Fibroblast of gingiva (primary cell): ENCODE measurements at places on chromosomes 7 and 10.

DNA sequence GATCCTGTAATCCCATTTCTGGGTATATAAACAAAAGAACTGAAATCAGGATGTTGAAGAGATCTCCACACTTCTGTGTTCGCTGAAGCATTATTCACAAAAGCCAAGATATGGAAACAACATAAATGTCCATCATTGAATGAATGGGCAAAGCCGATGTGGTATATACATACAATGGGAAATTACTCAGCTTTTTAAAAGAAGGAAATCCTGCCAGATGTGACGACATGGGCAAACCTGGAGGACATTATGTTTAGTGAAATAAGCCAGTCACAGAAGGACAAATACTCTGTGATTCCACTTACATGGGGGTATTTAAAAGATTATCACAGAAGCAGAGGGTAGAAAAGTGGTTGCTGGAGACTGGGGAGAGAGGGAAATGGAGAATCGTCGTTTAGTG lies 23.9 kb upstream of the FAM107B start:
- DNase-seq, result no peak

- peak; percentile 48 for DNase-seq
Measured at GRCh38 chr10:69048103-69048502, 39.8 kb upstream of the SRGN start.

- DNase-seq, result peak; percentile 92
Measured at GRCh38 chr10:16436758-16437539, at the start of gene PTER. Gene PTER, plus strand, starts transcription at chr10:16437010. Its CDS starts 47,375 bp downstream, at chr10:16484385.

DNA sequence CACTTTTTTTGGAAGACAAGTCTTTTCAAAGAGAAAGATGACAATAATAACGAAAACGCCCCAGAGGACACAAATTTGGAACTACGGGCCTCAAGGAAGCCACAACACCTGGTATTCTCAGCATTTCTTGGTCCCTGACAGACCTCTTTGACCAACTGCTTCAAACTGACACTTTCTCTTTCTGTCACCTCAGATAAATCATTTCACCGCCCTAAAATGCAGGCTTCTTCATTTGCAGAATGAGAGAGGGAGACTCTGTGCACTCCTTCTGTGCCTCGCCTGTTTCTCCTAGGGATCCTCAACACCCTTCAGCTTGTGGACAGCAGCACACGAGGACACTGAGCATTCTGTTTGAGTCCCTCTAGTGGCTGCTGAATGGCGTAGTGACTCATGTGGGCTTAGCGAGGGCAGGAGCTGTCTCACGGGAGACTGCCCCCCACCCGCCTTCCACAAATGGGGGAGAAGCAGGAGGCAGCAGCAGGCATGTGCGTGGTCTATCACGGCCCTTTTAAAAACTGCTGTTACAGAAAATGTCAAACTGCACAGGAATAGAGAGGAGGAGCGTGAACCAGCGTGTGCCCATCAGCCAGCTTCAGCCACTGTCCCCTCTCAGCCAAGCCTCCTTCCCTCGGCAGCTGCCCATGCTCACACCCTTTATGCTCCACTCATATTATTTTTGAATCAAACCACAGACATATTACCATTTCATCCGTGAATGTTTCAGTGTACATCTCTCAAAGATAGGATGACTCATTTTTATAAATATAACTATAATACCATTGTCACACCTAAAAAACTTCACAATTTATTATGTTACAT lies 41.4 kb downstream of the GSDME start:
- peak; percentile 51 for DNase-seq

- DNase-seq, result no peak
Measured at GRCh38 chr10:10007957-10008356, 1009.7 kb upstream of the CELF2 start.

GRCh38 chr7:154380771-154381170 lies 328.6 kb downstream of the DPP6 start:
- DNase-seq, result no peak

- DNase-seq, result peak; percentile 61
Measured at GRCh38 chr10:78960316-78960800, 108.4 kb upstream of the ZMIZ1 start.

GRCh38 chr10:42939685-42940366 lies 137.0 kb upstream of the RET start:
- no peak for DNase-seq

GRCh38 chr7:32219416-32219815 lies 149.2 kb upstream of the PDE1C start:
- no peak for DNase-seq

- DNase-seq, result no peak
Measured at GRCh38 chr10:23081891-23082290, 13.5 kb upstream of the MSRB2 start.

GRCh38 chr10:117997673-117998072 lies 49.1 kb downstream of the RAB11FIP2 start:
- DNase-seq, result no peak

- no peak for DNase-seq
Measured at GRCh38 chr7:133699386-133699785, 427.8 kb upstream of the LRGUK start.

DNA sequence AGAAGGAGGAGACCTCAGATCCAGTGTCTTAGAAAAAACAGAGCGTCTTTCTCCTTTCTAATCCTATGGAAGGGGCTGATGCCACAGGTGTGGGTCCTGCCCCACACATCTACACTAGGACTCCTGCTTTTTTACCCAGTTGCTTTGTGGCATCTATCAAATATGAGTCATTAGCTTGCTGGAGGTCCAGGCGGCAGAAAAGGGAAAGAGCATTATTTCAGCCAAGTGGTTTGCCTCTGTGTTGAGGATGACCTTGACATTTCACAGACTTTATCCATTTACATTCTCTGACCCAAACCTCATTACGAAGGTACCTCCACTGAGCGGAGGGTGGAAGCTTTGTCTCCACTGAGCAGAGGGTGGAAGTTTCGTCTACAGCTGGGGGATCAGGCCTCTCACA lies 308.4 kb upstream of the KLF6 start:
- DNase-seq, result no peak

GRCh38 chr7:128705891-128706333 lies 33.2 kb upstream of the CALU start:
- DNase-seq, result no peak

DNA sequence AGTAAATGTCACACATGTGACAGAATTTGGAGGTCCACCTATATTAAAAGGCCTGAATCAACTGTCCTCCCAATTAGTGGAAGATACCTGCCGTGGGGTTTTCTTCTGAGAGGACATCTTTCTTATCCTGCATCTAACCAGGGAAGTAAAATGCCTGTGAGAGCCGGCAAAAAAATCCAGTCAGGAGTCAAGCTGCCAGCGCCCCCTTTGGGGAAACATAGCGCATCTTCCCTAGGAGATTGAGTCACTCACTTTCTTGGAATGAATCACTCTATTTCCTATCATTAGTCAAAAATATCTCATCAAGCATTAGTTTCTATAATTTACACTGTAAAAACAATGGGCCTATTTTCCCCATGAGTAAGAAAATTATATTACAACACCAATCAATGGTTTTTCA lies 66.4 kb upstream of the ANK3 start:
- no peak for DNase-seq

DNA sequence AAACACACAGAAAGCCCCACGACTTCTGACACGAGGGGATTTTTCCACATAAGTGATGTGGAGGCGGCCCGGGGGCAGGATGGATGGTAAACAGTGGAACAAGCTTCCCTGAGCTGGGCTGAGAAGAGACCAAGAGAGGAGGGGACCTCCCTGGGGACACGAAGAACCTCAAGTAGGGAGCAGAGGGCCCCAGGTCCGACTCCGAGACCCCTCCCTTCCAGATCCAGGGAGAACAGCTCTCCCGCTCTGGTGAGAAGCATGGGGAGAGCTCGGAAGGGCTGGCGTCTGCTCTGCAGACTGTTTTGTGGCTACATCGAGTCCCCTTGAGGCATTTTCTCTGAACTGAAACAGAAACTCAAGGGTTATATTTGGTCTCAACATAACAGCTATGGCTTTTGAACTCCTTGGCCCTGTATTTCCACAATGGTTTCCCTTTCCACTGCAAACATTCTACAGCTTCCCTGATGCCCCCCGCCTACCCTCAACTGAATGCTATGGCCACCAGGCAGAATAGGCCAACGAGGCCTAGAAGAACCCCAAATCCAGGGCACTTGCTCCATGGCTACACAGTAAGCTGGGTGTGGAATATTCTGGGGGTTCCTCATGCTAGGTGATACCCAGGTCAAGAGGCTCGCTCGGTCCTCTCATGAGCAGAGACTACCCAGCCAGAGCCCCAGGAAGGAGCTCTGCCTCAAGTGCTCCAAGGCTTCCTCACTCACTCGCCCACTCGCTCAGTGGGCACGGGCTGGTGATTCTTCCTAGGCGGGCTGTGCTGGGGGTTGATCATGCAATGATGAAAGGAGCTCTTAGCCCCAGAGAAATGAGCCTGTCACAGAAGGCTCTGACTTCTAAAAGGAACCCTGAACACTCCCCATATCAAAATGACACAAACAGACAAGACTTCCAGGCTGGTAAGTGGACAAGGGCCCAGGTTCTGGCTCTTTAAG lies 47.5 kb downstream of the FAM53B start:
- no peak for DNase-seq

DNA sequence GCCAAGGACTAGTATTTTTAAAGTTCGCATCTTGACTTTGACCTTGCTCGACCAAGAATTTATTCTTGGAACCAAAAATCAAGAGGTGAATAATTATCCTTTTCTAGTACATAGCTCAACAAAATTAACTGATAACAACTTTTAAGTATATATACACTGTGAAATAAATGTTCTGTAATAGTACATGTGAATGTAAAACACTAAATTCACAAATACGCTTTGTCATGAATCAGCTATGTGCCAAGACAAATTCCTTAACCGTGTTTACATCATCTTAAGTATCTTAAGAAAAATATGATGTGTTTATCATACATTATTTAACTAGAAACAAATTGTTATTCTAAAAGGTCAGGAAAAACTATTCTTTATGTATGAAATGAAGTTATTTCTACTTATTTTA lies 83.3 kb downstream of the CUL2 start:
- DNase-seq, result peak; percentile 62

GRCh38 chr10:117555017-117555416 lies 12.5 kb downstream of the EMX2 start:
- no peak for DNase-seq
